Stimulated activated CD4-positive, alpha-beta T cell treated with anti-CD3 and anti-CD28 coated beads, Interleukin-12 subunit alpha, Interleukin-12 subunit beta, amount 100 ng/mL, for 24 hours (primary cell): ENCODE measurements at places on chromosomes 5 and 9.

- no peak for DNase-seq
Measured at GRCh38 chr9:72858089-72858912, 94.6 kb downstream of the ALDH1A1 start.

GRCh38 chr9:2919347-2919746, 75.5 kb upstream of the PUM3 start:
- DNase-seq: no peak

DNA sequence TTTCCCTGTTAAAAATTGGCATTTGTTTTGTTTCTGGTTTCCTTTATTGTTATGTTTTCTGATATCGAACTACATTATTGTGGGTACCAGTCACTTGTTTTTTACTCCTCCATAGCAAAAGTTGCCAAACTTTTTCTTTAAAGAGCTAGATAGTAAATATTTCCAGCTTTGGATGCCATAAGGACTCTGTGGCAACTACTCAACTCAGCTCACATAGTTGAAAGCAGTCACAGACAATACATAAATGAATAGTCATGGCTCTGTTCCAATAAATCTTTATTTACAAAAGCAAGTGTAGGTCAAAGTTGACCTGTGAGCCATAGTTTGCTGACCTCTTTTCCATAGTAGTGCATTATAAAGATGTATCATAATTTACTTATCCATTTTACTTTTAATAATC, 305.0 kb downstream of the RASEF start:
- no peak for DNase-seq

DNA sequence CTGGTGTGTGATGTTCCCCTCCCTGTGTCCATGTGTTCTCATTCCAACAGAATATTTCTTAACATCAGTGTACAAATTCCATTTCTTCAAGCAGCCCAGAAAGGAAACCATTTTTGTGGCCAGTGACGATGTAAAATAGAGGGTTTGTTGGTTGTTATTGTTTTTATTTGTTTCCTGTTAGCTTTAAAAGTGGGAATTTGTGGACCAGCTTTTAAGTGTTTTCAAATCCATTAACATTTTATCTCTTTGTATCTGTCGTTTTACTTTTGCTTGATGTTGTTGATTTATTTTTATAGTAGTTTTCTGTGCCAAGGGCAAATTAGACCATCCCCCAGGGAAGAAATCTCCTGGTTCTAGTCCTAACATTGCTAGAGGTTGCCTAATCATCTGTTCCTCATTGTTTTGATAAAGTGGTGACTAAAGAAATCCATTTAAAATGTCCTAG, 100.0 kb downstream of the GDNF start:
- no peak for DNase-seq

- no peak for DNase-seq
Measured at GRCh38 chr5:9059920-9060691, 485.8 kb downstream of the SEMA5A start.

DNA sequence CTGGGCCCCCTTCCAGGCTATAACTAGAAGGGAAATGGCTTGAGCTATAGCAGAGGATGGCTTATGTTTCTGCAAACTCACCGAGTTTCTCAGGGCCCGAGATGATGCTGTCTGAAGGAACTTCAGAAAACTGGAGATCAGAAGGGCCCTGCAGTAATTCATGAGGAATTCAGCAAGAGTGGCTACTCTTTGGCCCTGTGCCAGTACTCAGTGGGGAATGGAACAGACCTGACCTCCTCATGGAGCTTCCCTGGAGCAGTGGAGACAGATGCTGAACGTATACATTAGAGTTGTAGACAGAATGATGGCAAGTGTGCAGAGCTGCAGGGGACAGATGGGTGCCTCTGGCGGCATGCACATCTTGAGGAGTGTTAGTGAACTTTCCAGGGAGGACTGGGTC, 17.3 kb upstream of the SMIM32 start:
- no peak for DNase-seq

DNA sequence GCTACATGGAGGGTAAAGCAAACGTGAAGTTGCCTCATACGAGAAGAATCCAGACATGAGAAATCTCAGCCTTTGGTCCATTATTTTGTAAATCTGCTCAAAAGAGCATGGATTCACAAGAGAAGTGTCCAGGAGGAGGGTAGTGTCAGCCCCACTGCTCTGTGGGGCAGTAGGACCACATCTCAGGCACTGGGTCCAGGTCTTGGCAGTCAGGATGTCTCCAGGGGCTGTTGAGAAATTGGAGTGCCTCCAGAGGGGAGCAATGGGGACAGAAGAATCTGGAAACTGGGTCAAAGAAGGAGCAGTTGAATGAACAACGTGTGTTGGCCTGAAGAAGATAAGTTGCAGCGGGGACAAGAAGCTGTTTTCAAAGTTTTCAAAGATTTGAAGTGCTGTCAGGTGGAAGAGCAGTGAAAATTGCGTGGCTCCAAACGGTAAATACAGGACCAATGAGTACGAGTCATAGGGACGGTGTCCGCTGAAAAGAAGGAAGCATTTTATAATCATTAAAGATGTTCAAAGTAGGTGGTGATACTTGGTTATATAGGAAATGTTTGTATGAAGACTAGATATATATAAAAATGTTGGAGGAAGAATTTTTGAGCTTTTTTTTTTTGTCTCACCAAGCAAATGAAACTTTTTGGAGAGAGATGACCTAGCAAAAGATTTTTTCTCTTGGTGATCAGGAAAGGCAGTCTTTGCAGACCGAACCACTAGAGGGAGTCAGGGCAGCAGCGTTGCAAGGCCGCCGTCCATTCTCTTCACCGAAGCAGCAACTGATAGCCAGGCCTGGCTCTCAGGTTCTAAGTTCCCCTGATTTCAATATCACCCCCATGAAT, 57.1 kb upstream of the ZBED3 start:
- DNase-seq: peak; percentile 51

DNA sequence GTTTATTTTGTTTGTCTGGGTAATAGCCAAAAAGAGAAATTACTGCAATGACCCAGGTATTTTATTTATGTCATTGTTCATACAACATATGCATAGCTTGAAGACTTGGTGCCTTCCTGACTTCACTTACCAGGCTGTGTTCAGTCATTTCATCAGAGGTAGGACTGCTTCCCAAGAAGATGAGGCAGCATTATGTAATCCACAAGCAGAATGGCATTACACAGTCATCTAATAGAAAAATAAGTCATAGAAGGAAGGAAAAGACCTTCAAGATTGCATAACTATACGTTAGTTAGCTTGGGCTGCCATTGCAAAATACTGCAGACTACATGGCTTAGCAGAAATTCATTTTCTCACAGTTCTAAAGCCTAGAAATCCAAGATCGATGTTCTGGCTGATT, 167.5 kb downstream of the NMUR2 start:
- DNase-seq: no peak

- DNase-seq: no peak
Measured at GRCh38 chr9:87035879-87036278, 88.6 kb upstream of the GAS1 start.
